ENCODE measurements at places on chromosomes 12 and 14.

- no peak for DNase-seq
These were observed 103.5 kb downstream of the SYNE2 start for GRCh38 chr14:63956326-63956725.

DNA sequence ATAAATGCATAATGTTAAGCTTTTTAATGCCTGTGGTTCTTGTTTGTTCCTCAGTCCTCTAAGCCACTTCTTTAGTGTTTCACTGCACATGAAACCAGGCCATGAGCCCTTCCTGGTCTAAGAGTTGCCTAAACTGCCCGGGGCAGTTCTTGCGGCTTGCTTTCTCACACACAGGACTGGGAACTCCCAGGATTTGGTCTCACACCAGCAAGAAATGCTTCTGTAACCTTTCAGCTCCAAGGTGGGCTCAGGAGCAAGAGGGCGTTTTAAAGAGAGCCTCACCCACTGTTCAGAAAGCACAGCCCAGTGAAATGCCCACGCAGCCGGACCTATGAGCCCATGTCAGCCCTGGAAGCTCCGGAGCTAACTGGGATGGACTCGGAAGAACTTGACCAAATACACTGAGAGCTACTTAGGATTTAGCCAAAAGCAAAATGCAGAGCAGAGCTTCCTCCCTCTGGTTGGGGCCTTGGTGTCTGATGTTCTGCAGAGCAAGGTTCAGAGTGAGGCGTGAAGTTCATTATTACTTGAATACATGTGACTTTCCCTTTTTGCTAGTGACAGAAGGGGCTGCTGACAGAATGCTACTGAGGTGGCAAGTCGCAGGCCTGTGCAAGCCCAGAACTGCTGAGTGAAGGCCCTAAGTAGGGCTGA is 23.4 kb downstream of the SLC25A29 start:
- DNase-seq = no peak

DNA sequence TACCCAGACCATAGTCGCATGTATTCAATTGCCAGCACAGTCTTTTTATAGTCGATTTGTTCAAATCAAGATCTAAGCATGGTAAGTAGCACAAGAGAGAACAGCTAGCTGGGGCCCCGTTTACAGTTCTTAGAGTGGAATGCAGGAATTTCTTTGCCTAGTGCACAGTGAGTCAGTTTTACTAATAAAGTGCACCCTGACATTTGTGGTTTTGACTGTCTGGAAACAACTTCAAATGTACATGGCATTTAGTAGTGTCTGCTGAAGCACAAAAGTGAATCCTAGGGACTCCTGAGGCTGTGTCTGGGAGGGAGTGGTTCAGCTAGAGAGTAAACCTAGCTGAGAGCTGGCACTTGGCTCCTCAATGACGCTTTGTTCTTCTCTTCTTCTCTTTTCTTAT is 64.9 kb downstream of the TMX1 start:
- DNase-seq = no peak

DNA sequence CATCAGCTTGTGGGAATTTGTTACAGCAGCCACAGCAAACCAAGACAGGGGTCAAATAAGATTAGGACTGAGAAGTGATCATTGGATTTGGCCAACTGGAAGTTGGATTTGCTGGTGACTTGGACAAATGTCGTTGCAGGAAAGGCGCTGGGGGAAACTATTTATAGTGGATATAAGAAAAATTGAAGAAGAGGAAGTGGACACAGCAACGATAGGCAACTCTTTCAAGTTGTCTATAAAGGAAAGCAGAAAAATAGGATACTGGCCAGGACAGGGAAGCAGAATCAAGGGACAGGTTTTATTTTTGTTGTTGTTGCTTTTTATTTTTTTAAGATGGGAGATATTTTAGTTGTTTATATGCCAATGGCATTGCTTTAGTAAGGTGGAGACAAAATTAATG is 56.2 kb upstream of the RTRAF start:
- no peak for DNase-seq

GRCh38 chr14:21034707-21035106 is at the start of gene RNASE13:
Gene RNASE13, minus strand, starts transcription at chr14:21034807. Its CDS starts 519 bp downstream, at chr14:21034288.
- no peak for DNase-seq

GRCh38 chr12:103457471-103457870 is 38.3 kb downstream of the C12orf42 start:
- no peak for DNase-seq

GRCh38 chr14:96225745-96226151 is 21.1 kb downstream of the BDKRB2 start:
- no peak for DNase-seq

DNA sequence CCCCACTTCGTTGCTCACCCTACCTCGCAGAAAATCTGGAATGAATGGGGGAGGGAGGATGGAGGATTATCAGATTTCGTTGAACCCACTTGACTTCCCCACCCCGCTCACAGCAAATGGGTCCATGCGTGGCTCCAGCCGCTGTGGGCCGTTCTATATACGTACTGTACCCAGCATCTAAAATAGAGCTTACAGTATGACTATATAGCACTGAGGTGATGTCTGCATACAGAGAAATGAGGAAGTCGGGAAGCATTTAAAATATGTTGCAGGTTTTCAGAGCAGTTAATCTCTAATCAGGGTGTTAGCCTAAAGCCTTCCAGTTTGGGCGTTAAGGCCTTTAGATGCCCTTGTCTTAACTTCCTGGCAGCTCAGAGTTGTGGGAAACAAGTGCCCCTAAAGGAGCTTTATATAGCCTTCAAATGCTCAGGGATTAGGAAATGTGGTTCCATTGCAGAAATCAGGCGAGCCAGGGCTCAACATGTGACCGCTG is 1.4 kb downstream of the BICDL1 start:
- DNase-seq = no peak

DNA sequence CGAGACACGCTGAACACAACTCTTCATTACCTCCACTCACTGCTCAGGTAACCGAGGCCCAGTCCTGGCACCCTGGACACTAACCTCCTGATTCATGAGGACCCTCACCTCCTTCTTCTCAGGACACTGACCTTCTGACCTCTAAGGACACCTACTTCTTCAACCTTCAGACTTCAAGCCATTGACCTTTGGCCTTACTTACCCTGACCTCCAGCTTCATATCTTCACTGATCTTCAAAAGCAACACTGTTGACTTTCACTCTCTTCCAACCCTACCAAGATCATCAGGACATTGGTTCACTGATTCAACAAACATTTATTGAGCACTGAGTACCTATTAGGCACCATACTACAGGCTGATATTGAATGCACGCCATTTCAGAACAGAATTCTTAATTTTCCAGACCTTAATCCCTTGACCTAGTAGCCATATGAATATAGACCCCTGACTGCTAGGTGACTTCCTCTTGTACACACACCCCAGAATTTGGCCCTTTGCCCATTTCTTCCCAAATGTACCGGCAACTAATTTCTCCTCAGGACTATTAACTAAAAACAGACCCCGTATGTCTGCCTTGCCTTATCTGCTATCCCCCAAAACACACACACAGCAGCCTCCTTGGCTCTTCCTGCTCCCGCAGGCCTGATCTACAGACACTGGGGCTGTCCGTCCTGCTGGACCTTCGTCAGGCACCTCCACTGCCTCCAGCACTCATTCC is 5.8 kb downstream of the ARHGEF40 start:
- no peak for DNase-seq

- DNase-seq = no peak
These were observed 356.0 kb upstream of the CLEC14A start for GRCh38 chr14:38611928-38612327.

GRCh38 chr12:69094606-69095216 is 144.7 kb upstream of the CPSF6 start:
- no peak for DNase-seq

GRCh38 chr12:122851820-122852219 is 16.6 kb downstream of the HIP1R start:
- DNase-seq = no peak

Data from NCI-H2107 (cell line).